ENCODE measurements at places on chromosomes 2 and 18.

GRCh38 chr18:65567372-65567771, 183.4 kb upstream of the CDH7 start:
- DNase-seq: no peak

GRCh38 chr2:85804583-85804982, 50.8 kb downstream of the ATOH8 start:
- peak; percentile 66 for DNase-seq

DNA sequence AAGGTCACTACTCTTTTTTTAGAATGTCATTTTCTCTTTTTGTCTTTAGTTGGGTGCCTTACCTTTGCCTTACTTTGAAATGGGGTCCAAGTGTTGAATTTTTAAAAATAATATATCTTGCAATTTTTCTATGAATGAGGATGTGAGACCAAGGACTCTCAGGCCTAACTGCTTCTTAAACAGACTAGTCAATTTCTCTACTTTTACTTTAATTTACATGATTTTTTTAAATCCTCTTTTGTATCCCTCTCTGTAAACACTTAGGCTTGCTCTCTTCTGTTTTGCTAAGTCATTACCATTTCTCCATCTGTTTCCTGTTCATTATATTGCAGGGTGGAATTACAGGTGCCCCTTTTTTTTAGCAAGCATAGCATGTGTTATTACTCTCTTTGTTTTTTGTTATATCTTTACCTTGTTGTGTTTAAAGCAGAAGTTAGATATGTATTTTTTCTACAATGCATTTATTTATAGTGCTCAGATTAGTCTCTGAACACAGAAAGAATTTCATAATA, 261.8 kb downstream of the SPAG16 start:
- DNase-seq: no peak

DNA sequence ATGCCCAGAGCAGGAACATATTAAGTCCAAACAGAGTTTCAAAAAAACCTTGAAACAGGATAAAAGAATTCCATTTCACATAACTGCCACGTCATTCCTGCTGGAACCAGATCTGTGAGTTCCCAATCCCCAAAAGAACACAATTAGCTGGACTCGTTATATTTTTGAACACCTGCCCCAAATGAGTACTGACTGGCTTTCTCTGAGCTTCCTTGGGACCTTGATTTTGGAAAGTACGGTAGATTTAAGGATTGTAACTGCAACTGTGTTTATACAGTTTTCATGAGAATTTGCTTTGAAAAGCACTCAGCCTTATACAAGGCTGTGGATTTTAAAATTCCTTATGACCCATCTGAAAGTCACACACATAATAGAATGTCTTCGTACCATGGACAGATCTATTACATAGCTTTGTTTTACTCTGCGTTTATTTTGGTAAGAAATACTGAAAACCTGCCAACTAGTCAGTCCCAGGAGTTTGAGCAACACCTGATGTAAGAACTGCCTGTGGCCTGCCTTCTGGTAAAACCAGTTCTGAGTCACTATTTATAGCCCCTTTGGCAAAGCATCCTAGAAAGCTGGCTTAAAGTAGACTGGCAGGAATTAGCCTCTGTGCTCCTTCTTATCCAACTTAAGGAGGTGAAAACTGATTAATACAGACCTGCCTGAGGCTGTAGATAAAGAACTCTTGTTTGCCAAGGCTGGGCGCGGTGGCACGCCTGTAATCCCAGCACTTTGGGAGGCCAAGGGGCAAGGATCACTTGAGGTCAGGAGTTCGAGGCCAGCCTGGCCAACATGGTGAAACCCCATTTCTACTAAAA, 48.1 kb downstream of the MERTK start:
- no peak for DNase-seq

DNA sequence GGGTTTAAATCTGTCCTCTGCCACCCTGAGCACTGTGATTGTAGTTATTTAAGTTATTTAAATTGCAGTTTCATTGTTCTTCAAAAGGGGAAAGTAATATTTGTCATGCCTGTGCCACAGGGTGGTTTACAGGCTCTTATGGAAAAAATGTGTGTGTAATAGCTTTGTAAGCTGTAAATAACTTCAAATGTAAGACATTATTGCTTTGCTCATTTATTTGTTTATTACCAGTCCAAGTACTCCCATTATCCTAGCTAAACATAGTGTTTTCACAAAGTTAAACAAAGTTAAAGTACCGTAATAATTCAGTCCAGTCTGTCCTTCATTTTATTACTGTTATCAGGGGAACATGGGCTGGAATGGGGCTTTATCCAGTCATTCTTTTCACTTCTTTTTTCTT, 43.4 kb upstream of the IGFBP2 start:
- DNase-seq: no peak

All from lower leg skin (tissue), 4 donors.